ENCODE measurements at places on chromosomes 5 and 9.

- no peak for DNase-seq
Measured at GRCh38 chr9:73178044-73178443, 26.4 kb downstream of the ANXA1 start.

DNA sequence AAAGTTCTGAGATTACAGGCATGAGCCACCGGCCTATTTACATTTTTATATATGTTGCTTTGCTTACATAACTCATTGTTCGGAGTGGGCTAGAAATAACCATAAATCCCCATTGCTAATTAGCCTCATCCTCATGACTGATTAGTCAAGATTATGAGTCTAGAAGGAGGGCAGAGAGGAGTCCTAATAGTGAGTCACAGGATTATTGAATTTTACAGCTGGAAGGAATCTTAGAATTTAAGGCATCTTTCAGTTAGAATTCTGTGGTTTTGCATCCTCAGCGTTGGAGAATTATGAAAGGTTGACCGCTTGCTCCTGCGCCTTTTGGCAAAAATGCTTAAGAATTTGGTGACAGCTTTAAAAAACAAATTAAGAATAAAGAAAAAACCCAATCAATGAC lies 2.6 kb upstream of the PBX3 start:
- DNase-seq: no peak

DNA sequence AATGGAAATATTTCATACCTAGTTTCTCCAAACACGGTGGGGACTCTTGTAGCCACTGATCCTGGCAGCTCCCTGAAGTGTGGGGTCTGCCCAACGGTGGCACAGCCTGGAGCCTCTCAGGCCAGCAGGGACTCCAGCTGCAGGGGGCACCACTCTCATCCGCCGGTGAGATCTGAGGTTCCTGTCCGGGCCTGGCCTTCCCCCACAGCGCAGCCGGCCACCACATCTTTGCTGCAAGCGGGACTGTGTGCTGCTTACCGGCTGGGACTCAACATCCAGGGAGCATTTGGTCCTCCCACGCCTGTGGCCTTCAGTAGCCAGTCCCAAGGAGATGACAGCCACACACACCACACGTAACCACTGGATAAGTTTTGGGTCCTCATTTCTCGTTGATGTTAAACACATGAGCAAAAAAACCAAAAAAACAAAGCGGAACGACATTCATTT lies 7.7 kb upstream of the NKX2-5 start:
- DNase-seq: no peak

DNA sequence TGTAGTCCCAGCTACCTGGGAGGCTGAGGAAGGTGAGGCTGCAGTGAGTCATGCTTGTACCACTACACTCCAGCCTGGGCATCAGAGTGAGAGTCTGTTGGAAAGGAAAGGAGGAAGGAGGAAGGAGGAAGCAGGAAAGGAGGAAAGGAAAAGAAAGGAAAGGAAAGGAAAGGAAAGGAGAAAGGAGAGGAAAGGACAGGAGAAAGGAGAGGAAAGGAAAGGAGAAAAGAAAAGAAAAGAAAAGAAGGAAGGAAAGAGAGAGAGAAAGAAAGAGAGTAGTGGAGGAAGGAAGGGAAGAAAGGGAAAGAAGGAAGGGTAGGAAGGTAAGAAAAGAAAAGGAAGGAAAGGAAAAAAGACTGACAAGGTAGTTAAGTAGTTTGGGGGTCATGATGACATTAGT lies 162.6 kb upstream of the SLC12A2 start:
- DNase-seq: no peak

GRCh38 chr5:78574131-78574673 lies 74.4 kb downstream of the LHFPL2 start:
- DNase-seq: no peak

DNA sequence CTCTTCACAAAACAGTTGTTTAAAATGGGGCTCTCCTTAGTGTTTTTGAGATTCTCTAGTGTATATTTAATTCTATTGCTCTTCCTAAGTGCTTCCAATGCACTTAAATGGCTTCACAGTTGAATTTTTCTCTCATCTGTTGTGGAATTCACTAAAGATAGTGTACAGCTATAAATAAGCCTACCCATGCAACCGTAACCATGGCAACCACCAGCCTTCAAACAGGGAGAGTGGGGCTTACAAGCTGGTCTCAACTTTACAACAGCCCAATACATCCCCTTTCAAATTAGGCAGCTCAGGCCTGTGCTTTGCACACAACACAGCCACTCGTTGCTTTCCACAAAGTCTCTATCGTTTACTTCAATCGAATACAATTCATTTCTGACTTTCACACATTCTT lies 144.0 kb upstream of the PLPPR1 start:
- DNase-seq: no peak

GRCh38 chr9:130845901-130846481 lies 10.9 kb downstream of the ABL1 start:
- DNase-seq: no peak

GRCh38 chr5:107251151-107251550 lies 419.6 kb downstream of the EFNA5 start:
- DNase-seq: no peak

DNA sequence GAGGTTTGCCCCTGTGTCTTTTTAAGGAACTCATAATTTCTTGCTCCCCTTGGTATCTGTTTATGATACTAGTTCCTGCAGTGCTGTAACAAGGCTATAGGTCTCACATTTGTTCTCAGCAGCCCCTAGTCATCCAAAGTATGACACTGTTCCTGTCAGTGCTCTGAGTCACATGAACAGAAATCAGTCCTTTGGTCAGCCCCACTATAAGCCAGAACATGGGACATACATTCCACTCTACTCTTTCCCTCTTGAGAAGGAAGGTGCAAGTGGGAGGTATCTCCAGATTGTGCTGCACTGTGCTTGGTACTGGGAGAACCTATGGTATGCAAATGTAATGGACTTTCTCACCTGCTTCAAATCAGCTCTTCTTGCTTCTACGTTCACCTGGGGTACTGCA lies 87.0 kb downstream of the IARS1 start:
- DNase-seq: no peak

DNA sequence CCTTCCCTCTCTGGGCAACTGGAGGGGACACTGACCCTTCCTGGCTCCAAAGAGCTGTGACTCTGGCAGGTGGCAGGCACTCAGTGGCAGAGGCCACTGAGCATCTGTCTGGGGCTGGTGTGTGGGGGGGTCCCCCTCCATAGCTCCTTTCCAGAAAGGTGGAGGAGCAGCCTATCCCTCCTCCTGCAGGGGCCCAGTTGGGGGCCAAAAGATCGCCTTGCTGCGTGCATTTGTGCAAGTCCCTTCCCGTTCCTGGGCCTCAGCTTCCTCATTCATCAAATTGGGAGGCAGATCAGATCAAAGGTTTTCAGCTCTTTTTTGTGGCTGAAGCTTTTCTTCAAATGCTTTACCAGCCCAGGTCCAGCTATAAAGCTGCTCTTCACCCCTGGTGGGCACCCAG lies 77.7 kb downstream of the NTNG2 start:
- no peak for DNase-seq

- no peak for DNase-seq
Measured at GRCh38 chr5:61768692-61769281, 436.7 kb downstream of the ZSWIM6 start.

GRCh38 chr5:1037123-1037670 lies 28.6 kb downstream of the NKD2 start:
- no peak for DNase-seq

DNA sequence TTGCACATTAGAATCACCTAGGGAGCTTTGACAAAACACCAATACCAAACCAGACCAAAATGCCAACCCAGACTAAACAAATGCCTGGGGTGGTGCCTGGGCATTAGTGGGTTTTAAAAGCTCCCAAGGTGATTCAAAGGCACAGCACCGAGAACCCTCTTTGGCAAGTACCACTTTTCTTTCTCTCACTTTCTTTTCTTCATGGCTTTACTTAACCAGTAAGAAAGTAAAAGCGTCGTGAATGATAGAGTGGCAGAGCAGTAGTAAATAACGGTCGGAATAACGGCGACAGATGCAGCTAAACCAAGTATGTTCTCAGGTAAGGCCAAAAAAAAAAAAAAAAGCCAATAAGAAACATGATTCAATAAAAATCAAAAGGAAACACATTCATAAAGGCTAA lies 49.5 kb downstream of the ZNF608 start:
- DNase-seq: no peak

- no peak for DNase-seq
Measured at GRCh38 chr5:2251751-2252150, 369.0 kb upstream of the IRX4 start.

All from activated CD4-positive, alpha-beta T cell treated with anti-CD3 and anti-CD28 coated beads, Interleukin-2, amount 50 U/mL, for 48 hours (primary cell).